ENCODE measurements at places on chromosomes 11 and 22.

DNA sequence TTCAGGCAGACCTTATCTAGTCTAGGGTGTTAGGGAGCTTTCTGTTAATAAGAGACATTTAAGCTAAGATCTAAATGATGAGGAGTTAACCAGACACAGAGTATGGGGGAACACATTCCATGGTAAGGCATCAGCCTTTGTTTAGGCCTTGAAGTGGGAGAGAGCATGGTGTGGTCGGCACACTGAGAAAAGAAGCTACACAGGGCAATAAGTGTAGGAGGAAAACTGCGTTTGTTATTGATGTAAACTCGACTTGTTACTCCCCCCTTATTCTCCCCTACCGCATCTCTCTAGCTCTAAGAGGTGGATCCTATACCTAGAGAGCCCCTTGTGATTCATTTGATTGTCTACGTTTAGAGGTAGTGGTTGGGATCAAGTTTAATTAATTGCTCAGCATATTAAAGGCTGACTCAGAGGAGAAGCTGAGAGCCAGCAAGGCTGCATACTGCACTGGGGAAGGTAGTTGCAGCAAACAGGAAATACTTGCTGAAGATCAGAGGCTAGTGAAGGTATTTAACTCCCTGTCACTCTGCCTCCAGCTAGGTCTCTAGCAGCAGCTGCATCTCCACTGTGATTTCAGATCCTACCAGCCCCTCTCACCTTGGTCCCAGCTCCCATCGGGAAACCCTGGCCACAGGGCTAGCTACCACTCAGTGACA lies 86.8 kb upstream of the TEAD1 start:
- no peak for DNase-seq

DNA sequence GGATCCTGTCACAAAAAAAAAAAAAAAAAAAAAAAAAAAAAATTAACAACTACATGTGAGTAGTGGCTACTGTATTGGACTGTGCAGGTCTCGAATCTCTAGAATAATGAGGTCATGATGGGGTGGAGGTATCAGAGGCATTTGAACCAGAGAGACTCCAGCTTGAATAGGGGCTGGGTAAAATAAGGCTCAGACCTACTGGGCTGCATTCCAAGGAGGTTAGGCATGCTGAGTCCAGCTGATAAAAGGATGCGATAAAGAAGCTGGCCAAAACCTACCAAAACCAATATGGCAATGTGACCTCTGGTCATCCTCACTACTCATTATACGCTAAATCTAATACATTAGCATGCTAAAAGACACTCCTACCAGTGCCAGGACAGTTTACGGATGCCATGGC lies 5.9 kb upstream of the PACSIN3 start:
- DNase-seq: no peak

- DNase-seq: no peak
Observed at GRCh38 chr11:106369224-106369623, 291.8 kb downstream of the AASDHPPT start.

GRCh38 chr11:130890039-130890745 lies 26.1 kb downstream of the SNX19 start:
- no peak for DNase-seq

DNA sequence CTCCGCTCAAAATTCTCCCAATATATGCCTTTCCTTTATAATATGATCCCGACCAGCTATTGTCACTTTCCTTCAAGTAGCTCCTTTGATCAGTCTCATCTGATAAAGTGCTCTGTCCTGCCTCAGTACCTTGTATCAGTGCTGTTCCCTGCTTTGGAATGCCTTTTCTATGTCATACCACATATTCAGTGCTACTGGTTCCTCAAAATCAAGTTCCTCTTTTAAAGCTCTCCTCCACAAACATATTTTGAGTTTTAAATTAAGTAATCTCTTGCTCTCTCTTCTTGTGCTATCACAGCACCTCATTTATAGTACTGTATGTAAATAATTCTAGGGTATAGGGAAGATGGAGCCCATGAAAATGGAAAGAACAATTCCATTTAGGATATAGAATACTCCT lies 137.1 kb upstream of the CTSC start:
- DNase-seq: no peak

Measured in NCI-H2171 treated with DMSO at 0.1 percent for 48 hours (cell line).